Stimulated activated CD4-positive, alpha-beta T cell treated with anti-CD3 and anti-CD28 coated beads, TNF-alpha, amount 100 ng/mL, for 24 hours (primary cell): ENCODE measurements at places on chromosomes 7 and 10.
A peak's percentile ranks its signal among the peaks of the same experiment; 100 is the strongest.

GRCh38 chr10:72123616-72124015, 35.3 kb upstream of the SPOCK2 start:
- no peak for DNase-seq

DNA sequence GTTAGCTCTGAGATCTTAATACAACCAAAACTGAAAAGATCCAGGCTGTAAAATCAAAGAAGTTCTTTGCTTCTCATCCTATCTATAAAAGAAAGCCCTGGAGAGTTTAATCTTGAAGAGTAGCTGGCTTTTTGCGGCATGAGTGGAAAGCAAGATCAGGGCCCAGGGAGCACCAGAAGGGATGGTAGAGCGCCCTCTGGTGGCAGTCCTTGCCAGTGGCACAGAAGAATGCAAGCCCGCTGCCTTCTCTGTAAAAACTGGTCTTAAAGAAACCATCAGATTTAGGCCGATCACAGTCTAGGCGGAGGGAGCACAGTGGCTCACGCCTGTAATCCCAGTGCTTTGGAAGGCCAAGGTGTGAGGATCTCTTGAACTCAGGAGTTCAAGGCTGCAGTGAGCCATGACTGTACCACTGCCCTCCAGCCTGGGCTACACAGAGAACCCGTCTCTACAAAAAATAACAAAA, 35.6 kb downstream of the CPN1 start:
- peak; percentile 73 for DNase-seq

DNA sequence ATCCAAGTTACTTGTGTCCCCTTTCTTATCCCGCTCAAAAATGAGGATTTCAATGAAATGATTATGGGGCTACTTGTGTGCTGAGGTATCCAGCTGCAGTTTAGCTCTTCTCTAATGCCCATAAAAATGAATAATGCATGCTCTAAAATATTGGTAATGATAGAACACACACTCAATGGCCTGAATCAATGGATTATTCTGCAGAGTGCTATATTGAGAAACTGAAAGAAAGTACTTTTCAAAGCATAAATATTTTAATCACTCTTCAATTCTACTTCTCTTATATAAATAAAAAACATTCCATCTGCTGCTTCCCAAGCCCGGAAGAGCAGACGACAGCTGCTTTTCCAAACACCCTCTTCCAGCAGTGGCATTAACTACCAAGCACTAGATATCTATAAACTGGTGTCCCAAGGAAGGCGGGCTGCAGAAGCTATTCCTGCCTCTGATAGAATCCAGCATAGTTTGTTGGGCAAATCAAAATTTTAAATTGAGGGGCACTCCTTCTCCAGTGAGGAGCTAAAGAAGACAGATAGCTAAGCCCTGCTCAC, 284.9 kb upstream of the AOAH start:
- DNase-seq: no peak

DNA sequence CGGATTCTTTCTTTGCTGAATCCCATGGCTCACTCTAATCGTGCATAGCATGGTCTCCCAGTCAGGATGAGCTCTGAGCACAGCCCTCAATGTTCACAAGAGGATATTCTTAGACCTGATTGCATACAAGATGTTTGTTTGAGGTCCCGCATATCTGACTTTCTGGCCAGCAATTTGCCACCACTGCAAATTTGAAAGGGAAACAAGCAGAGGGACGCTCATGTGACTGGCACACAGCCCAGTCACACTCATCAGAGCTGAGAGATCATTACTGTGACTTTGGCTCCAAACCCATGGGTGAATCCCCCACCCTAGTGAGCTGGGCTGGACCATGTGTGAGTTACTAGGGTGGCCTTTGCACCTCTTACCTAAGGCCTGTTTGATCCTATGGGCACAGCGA, 9.9 kb downstream of the TAS2R41 start:
- DNase-seq: no peak

- DNase-seq: no peak
Observed at GRCh38 chr7:1632916-1633785, 36.9 kb upstream of the ELFN1 start.

DNA sequence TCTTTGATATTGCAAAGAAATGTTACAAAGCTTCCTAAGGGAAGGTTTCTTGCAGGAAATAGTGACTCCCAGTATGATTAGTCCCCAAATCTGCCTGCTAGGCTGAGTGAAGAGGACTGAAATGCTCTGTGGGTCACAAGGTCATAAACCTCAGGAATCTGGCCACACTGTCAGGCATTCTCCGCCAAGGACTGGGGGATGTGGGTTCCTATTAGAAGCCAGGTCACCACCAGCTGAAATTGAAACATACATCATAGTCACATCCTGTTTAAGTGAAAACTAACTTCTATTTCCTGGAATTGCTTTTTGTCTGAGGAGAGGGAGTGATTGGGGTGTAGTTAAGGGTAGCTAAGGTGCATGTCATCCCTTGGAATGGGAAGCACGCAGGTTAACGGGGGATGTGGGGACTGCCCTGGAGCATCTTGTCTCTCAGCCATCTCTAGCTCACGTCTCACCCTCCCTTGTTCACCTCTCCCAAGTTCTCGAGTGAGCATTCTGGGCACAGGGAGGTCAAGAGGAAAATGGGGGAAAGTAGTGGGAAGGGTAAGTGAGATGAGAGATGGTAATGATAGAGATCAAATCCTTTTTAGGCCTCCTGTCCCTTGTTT, 12.0 kb upstream of the GSAP start:
- no peak for DNase-seq

DNA sequence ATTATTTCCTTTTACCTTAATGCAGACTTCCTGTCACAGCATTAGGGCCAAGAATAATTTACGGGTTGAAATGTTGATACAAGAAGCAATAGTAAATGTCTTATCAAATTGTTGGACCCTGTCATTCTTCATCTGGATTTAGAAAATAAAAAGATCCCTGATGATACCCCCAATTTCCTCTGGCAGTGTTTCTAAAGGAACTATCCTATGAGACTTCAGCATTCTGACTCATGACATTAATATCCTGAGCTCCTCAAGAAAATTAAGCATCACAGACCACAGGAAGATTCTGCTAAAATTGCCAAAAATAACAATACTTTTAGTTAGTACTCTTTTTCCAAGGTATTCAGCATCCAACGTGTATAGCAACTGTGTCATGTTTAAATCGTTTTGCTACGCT, 490.5 kb upstream of the ANKRD30A start:
- DNase-seq: no peak

DNA sequence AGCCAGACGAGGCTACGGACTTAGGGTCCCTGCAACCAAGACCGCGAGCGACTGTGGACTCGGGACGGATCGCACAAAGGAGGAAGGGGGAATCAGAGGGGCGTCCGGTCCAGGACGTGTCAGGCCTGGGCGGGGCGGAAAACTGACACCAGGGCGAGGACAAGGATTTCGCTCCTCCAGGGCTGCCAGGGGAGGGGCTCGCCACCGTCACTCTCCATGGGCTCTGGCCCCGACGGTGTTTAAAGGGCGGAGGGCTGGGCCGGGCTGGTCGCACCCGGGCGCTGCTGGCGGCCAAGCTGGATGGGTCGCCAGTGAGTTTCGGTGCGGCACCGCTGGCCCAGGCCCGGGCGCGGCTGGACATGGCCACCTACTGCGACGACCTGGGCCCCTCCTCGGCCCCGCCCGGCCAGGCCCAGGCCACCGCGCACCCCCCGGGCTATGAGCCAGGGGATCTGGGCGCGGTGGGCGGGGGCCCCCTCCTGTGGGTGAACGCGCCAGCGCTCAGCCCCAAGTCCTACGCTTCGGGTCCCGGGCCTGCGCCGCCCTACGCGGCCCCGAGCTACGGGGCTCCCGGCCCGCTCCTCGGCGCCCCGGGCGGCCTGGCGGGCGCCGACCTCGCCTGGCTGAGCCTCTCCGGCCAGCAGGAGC, at the start of gene FOXI2:
Gene FOXI2 (plus strand): TSS at position 271 of the 648 bp plus-strand sequence. CDS start 89 bp downstream, at position 360.
- no peak for DNase-seq

DNA sequence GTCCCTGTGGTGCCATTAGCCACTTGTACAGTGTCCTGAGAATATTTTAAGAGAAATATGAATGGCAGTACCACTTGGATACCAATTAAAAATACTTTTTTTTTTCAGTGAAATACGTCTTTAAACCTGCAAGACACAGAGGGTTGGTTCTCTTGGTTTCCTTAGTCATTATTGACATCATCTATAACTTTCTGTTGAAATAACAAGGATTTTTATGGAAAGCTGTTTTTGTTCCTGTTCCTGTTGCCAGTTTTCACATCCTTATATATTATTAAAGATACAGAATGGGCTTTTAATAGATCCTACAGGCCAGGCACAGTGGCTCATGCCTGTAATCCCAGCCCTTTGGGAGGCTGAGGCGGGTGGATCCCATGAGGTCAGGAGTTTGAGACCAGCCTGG, 579.9 kb downstream of the AUTS2 start:
- DNase-seq: no peak
